Central memory CD8-positive, alpha-beta T cell (primary cell): ENCODE measurements at places on chromosomes 1 and 21.

DNA sequence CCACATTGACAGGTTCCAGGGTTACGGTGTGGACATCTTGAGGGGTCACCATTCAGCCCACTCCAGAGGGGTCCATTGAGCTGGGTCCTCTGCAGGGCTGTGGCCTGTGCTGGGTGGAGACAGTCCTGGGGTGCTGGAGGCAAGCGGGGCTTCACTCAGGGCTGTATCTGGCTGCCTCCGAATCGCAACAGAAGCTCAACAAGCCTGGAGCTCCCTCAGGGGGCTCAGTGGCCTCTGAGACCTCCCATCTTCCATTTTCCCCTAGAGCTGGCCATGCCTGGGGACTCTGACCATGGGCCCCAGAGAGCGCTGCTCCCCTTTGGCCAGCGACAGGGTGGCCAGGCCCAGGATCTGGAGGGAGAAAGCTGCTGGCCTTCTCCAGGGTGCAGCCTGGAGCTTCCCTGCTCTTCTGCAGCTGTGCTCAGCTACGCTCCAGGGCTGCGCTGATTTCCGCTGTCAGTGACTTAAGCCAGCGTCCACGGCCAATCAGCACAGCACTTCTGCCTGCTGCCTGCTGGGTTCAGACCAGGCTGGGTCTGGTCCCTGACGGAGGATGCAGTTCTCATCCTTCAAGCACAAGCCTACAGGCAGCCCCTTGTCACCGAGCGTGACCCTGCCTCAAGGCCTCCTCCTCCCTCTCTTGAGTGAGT, 45.0 kb upstream of the ADARB1 start:
- no peak for DNase-seq
- no peaks in the 10 kb centered on the region for H3K4me1 ChIP-seq
- no peak overlapping the region for H3K4me3 ChIP-seq
- H3K27ac ChIP-seq: no peak overlapping the region
- no peaks in the 10 kb centered on the region for H3K36me3 ChIP-seq
- peaks cover 43% of the 10 kb centered on the region for H3K27me3 ChIP-seq

- DNase-seq: no peak
- H3K27me3 ChIP-seq: no peaks in the 10 kb centered on the region
- no peaks in the 10 kb centered on the region for H3K4me1 ChIP-seq
- H3K4me3 ChIP-seq: no peak overlapping the region
- H3K36me3 ChIP-seq: no peaks in the 10 kb centered on the region
- no peak overlapping the region for H3K27ac ChIP-seq
Observed at GRCh38 chr1:96545935-96546656, 175.5 kb upstream of the PTBP2 start.

- H3K36me3 ChIP-seq: no peaks in the 10 kb centered on the region
- peaks cover 34% of the 10 kb centered on the region for H3K27me3 ChIP-seq
- peaks cover 4% of the 10 kb centered on the region for H3K4me1 ChIP-seq
- H3K4me3 ChIP-seq: no peak overlapping the region
- no peak overlapping the region for H3K27ac ChIP-seq
- DNase-seq: no peak
Observed at GRCh38 chr1:181341026-181341632, 142.2 kb upstream of the CACNA1E start.

DNA sequence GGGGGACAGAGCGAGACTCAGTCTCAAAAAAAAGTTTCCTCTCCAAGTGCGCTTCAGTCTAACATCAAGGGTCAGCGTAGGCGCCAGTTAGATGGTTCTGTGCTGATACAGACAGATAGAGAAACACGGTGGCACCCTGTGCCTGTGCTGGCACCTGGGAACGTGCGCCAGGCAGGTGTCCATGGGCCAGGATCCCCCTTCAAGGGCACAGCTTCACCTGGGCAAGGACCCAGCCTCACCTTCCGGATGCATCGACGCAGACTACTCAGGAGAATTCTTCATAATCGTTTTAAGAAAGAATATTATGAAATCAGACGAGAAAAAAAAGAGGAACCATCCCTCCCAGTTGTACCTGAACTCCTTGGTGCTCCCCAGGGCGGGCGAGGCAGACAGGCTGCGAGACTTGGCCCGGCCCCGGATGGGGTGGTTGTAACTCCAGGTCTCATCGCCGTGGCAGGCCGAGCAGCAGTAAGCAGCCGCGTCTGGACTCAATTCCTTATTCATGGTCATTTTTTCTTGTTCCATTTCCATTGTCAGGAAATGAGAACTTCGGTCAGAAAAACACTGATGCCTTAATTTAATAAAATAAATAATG, 13.3 kb downstream of the NADK start:
- H3K4me1 ChIP-seq: peaks cover 7% of the 10 kb centered on the region
- no peaks in the 10 kb centered on the region for H3K27me3 ChIP-seq
- no peak overlapping the region for H3K27ac ChIP-seq

GRCh38 chr21:28445141-28445830, 547.4 kb downstream of the LTN1 start:
- no peak for DNase-seq
- H3K36me3 ChIP-seq: peaks cover 3% of the 10 kb centered on the region
- no peaks in the 10 kb centered on the region for H3K4me1 ChIP-seq
- H3K27ac ChIP-seq: no peak overlapping the region
- no peak overlapping the region for H3K4me3 ChIP-seq
- no peaks in the 10 kb centered on the region for H3K27me3 ChIP-seq

DNA sequence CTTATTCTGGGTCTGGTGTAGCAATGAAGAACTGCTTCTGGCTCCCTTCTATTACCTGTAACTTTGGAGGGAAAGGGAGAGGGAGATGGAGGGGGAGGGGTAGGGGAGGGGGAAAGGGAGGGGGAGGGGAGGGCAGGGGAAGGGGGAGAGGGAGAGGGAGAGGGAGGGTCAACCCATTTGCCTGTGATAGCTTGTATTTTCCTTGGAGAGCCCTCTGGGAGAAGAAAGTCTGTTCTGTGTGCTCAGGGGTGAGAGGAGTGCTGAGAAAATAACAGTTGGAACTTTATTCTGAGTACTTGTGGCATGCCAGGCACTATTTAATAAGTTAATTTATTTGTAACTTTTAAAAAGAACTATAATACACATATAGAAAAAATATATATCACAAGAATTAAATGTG, 70.7 kb upstream of the TSPAN2 start:
- peaks cover 26% of the 10 kb centered on the region for H3K27me3 ChIP-seq
- H3K4me1 ChIP-seq: no peaks in the 10 kb centered on the region
- DNase-seq: no peak
- no peaks in the 10 kb centered on the region for H3K36me3 ChIP-seq

- no peak overlapping the region for H3K27ac ChIP-seq
- no peak for DNase-seq
- H3K27me3 ChIP-seq: no peaks in the 10 kb centered on the region
- no peaks in the 10 kb centered on the region for H3K36me3 ChIP-seq
Observed at GRCh38 chr21:45296638-45297037, 8.9 kb upstream of the POFUT2 start.

GRCh38 chr1:226466296-226466695, 58.4 kb upstream of the PARP1 start:
- H3K27me3 ChIP-seq: peaks cover 29% of the 10 kb centered on the region
- no peak overlapping the region for H3K27ac ChIP-seq
- peaks cover 9% of the 10 kb centered on the region for H3K4me1 ChIP-seq

DNA sequence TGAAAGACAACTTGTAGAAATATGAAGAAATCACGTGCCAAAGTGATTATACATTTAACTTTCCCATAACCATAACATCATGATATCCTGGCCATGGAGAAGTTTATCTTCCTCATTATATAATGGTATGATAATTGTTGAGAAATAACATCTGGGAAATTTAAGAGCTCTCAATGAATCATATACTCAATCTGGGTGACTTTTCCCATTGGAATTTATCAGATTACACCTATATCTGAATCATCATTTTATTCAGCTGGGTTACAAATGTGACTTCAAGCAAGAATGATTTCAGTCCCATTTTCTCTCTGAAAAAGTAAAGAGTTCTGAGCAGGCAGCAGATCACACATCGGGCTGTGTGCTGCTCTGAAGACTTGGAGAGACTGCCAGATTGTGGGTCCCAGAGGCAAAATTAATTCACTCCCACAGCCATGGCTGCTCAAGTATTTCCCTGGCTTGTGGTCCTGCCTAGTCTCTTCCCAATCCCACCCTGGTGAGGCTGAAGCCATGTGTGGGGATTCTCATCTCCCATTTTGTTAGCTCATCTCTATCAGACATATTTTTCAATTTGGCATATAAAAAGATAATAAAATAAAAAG, 278.0 kb downstream of the MRPL39 start:
- no peaks in the 10 kb centered on the region for H3K36me3 ChIP-seq
- H3K27ac ChIP-seq: no peak overlapping the region
- DNase-seq: no peak

DNA sequence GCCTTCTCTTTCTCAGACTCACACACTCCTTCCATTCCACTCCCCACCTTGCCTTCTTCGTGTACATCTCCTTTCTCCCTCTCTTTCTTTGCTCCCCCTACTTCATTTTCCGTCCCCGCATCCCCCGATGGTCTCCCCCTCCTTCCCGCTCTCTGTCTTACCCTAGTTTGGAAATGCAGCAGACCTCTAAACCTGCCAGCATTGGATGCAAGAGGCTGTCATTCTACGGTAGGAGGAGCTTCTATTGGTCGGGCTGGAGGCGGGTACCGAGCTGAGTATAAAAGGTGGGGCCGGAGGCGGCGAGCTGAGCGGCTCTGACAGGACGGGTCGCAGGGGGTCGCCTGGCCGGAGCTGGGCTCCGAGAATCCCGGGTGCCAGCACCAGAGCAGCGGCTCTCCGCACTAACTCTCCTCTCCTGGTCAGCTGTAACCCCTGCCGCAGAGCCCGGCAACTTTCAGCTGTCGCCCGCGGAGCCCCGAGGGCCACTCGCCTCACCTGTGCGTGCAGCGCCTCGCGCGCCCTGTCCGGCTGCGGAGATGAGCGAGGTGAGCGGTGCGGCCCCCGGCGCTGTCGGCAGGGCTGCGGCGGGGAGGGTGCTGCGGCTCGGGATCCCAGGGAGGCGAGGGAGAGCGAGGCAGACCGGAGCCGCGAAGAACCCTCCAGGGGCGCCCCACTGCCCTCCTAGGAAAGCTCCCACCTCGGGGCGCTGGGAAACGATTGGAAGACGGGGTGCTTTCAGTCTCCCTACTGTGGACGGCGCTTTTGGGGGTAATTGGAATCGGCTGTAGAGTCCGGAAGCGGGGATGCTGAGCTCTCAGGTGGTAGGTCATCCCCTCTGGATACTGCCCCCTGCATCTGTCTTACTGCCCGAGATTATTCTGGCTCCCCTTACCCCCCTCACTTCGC, at the start of gene PCP4L1:
PCP4L1 (plus strand) TSS at position 307 of the 906 bp plus-strand sequence; CDS start at position 537, 230 bp downstream.
- H3K27me3 ChIP-seq: peaks cover 65% of the 10 kb centered on the region
- H3K4me3 ChIP-seq: peak within 1 kb of the TSS; percentile 72
- H3K36me3 ChIP-seq: peaks cover 2% of the 10 kb centered on the region
- H3K4me1 ChIP-seq: peaks cover 21% of the 10 kb centered on the region
- H3K27ac ChIP-seq: no peak within 1 kb of the TSS

- H3K4me1 ChIP-seq: peaks cover 28% of the 10 kb centered on the region
- no peak overlapping the region for H3K4me3 ChIP-seq
- no peak overlapping the region for H3K27ac ChIP-seq
- no peaks in the 10 kb centered on the region for H3K27me3 ChIP-seq
Observed at GRCh38 chr1:86872086-86872485, 41.8 kb downstream of the SELENOF start.

- no peak overlapping the region for H3K27ac ChIP-seq
- H3K27me3 ChIP-seq: no peaks in the 10 kb centered on the region
- H3K4me3 ChIP-seq: no peak overlapping the region
Observed at GRCh38 chr1:188599313-188599712, 1770.6 kb downstream of the PLA2G4A start.

GRCh38 chr1:152960452-152961044, 9.9 kb upstream of the SPRR4 start:
- H3K27me3 ChIP-seq: peaks cover 40% of the 10 kb centered on the region
- no peak overlapping the region for H3K4me3 ChIP-seq
- no peak overlapping the region for H3K27ac ChIP-seq
- no peak for DNase-seq

DNA sequence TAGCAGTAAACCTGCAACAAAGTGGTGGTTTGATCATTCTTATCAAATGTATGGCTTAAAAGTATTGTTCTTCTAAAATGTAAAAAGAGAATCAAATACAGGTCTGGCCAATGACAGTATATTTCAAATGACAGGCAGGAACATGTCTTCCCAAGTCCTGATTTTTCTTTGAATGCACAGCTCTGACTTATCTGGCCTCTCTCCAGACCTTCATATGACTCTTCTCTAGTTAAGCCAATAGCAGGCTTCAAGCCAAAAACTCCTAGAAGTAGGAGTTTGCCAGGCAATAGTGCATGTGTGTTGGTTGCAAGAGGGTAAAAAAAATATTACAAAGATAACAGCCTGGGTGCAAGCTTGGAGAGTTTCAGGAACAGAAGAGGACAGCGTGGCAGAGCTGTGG, 345.5 kb downstream of the SMYD3 start:
- no peak for DNase-seq
- no peaks in the 10 kb centered on the region for H3K36me3 ChIP-seq
- H3K27me3 ChIP-seq: no peaks in the 10 kb centered on the region
- no peaks in the 10 kb centered on the region for H3K4me1 ChIP-seq
- no peak overlapping the region for H3K4me3 ChIP-seq

DNA sequence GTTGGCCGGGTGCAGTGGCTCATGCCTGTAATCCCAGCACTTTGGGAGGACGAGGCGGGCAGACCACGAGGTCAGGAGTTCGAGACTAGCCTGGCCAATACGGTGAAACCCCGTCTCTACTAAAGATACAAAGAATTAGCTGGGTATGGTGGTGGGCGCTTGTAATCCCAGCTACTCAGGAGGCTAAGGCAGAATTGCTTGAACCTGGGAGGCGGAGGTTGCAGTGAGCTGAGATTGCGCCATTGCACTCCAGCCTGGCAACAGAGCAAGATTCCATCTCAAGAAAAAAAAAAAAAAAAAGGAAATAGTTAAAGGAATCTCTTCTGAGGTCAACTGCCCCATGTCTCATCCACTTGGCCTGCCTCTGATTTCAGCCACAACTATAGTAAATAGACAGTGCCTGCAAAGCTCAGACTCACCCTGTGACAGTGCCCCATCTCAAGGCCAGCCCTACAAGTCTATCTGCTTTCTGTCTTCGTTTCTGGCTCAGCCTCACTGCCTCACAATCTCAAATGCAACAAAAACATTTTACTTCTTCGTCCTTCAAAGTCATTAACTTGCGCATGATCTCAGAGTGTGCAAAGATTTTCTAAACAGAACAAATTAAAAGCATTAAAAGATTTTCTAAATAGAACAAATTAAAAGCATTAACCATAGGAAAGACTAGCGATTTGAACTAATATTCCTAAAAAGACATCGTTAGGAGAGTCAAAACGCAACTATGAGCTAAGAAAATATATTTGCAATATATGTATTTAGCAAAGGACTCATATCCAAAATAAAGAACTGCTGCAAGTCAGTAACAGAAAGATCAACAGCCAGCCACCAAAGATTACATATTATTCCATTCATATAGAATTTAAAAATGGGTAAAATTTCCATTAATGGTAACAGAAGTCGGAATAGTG, 65.0 kb upstream of the PRDX6 start:
- no peak for DNase-seq
- no peak overlapping the region for H3K4me3 ChIP-seq
- H3K36me3 ChIP-seq: no peaks in the 10 kb centered on the region
